ENCODE measurements at places on chromosomes 5 and 9.

- DNase-seq: no peak
These were observed 2.0 kb downstream of the TMEM268 start for GRCh38 chr9:114613087-114613486.

DNA sequence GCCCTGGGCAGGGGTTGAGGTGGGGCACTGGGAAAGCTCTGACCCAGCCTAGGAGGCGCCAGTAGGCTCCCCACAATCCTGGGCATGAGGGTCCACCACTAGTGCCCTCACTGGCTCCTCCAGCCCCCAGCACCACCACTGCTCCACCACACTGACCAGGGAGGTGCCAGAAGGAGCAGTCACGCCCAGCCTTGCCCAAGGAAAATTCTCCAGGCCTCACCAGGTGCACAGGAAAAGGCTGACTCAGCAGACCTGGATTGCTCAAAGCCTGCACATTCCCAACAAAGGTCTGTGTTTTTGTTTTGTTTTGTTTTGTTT is 62.9 kb downstream of the ZNF354C start:
- no peak for DNase-seq

- DNase-seq: no peak
These were observed 232.2 kb downstream of the SYK start for GRCh38 chr9:91033797-91034196.

- DNase-seq: peak; percentile 55
These were observed 80.2 kb upstream of the IER5L start for GRCh38 chr9:129258124-129258822.

DNA sequence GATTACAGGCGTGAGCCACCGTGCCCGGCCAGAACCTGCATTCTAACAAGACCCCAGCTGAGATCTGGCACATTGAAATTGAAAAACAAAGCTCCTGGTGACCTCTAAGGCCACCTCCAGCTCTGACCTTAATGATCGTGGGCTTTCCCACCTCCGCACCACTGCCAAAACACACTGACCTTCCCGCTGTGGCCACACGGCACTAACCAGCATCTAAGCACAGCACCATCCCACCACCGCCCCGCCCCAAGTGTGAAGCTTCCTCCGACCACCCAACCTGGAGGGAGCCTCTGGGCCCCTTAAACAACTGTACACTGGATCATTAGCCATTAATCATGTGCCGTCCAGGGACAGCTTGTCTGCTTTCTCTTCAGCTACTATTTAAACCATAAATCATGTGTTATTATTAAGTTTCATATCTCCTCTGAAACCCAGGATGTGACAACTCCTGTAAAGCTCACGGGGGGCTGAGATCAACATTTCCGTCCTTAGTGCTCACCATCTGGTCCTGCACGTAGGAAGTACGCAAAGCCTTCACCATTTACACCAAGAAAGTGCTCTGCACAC is 80.6 kb downstream of the COL23A1 start:
- DNase-seq: no peak

- no peak for DNase-seq
These were observed 812 bp downstream of the CACFD1 start for GRCh38 chr9:133460405-133461175.

- DNase-seq: no peak
These were observed 110.6 kb upstream of the ALDH1B1 start for GRCh38 chr9:38281917-38282316.

GRCh38 chr9:8338767-8339510 is 539.4 kb upstream of the DMAC1 start:
- no peak for DNase-seq

- DNase-seq: no peak
These were observed at the start of gene DAB2IP for GRCh38 chr9:121651295-121652020. DAB2IP (plus strand) TSS chr9:121651634; CDS start chr9:121651776, 142 bp downstream.

GRCh38 chr5:149616727-149617285 is 35.5 kb downstream of the ARHGEF37 start:
- DNase-seq: no peak

DNA sequence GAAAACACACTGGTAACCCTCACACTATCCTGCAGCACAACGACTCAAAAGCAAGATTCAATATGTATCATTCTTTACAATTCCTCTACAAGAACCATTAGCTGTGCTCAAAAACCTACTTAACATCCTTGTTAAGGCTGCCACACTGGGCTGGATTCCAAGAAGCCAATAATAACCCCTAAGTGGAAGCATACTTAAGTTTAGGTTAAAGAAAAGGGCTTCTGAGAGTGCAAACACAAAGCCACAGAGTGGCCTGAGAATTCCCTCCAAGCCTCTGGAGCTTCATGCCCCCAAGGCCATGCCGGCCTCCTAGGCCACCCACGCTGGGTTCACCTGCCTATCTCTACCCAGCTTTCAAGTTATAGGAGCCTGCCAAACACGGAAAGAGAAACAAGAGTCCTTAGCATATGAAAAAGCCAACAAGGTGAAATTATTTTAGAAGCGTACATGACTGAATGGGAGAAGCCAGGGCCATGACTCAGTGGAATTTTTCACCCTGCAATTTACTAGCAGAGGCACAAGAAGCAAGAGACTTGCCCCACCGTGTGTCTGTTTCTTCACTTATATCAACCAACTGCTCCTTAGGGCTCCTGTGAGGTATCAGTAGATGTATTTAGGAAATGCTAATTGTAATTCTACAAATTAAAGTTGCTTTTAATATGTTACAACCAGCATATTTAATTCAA is 293.0 kb downstream of the SPOCK1 start:
- no peak for DNase-seq

DNA sequence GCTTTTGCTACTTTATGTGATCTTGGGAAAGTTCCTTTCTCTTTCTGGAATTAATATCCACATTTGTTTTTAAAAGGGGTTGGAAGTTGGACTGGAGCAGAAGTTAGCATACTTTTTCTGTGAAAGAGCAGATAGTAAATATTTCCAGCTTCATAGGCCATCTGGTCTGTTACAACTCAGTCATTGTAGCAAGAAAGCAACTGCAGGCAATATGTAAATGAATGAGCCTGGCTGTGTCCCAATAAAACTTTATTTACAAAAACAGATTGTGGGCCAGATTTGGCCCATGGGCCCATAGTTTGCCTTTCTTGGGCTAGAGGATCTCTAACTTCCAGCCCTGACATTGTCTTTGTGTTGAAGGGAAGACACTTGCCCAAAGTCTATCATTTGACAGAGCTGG is 104.4 kb downstream of the ACTL7B start:
- DNase-seq: no peak

DNA sequence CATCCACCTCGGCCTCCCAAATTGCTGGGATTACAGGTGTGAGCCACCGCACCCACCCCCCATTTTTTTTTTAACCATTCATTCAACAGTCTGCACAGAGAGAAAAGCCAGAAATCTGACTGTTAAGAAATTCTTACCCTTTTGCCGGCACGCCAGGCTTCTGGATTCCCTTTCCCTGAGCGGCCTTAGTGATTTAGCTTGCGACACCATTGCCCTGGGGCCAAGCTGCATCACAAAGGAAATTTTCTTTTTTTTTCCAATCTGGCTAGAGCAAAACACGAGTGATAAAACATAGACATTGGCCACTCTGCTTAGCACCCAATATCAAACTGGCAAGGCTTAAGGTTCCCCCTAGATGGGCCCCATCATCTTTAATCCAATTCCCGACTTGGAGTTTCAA is 21.2 kb upstream of the ATOSB start:
- no peak for DNase-seq

GRCh38 chr5:128546658-128547281 is 8.7 kb upstream of the FBN2 start:
- no peak for DNase-seq

DNA sequence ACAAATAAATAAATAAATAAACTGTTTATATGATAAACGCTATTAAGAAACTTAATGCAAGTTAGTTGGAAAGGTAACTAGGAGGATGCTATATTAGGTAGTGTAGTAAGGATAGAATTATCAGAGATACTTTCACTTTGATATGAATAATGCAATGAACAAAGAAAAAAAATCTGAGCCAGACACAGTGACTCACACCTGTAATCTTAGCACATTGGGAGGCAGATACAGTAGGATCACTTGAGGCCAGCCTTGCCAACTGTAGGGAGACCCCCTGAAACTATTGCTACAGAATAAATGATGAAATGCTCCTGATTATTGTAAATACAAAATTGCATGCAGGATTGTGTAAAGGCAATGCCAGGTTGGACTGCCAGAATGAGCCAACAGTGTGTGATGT is 109.2 kb downstream of the ANXA2R start:
- DNase-seq: no peak

DNA sequence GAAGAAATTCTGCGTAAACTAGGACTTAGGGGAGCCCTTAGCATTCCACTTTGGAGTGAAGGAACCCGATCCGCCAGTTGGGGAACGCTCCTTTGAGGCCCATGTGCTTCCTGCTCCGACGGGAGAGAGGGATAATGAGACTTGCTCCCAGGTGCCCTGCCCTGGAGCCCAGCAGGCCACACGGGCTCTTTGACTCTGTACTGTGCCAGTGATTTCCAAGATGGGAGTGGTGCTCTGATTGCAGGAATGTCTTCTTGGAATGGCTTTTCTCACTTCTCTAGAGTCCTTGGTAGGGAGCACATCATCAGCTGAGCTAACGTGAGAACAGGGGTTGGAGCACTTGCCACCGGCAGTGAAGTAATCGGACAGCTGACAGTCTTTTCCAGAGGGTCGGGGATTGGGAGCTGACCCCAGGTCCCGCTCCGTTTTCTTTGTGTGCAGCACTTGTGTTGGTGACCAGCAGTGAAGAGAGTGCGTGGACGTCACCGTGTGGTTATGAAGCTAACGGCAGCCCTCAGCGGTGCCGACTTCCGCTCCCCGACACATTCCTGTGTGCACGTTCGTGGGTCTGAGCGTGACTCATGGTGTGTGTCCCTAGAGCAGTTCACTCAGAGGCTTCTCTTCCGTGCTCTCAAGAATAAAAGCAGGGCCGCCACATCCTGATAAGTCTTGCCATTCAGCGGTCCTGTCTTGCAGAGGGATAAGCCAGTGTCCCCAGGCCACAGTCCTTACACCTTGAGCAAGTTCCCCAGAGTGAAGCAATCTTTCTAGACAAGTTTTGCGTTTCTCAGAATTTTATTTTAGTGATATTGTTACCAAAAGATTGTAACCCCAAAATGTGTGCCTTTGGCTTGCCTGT is 25.6 kb downstream of the ABL1 start:
- peak; percentile 96 for DNase-seq

DNA sequence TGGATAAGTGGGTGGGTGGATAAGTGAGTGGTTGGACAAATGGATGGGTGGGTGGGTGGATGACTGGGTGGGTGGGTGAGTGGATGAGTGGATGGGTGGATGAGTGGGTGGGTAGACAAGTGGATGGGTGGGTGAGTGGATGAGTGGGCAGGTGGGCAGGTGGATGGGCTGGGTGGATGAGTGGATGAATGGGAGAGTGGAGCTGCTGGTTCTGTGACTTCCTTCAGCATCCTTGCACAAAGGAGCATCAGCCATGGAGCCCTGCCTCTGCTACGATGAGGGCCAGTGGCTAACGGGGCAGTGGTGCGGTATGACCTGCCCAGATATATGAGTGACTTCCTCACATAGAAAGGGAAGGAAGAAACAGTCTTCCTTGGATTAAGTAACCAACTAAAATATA is 398.7 kb upstream of the IRX4 start:
- no peak for DNase-seq

DNA sequence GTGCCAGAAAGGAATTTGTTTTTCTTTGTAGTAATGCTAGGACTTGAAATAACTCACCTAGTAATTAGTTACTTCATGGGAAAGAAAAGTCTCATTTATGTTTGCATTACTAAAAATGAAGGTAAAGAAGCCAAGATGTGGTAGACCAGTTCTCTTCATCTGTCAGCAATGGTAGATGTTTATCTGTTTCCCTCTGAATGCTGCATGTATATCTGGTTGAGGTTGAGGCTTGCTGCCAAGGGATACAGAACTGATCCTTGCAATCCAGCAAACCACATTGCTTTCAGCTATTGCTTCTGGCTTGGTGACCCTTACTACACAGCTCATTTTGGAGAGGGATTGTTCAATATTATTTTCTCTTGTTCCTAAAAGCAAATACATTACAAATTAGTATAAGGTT is 73.6 kb downstream of the ZNF474 start:
- no peak for DNase-seq

DNA sequence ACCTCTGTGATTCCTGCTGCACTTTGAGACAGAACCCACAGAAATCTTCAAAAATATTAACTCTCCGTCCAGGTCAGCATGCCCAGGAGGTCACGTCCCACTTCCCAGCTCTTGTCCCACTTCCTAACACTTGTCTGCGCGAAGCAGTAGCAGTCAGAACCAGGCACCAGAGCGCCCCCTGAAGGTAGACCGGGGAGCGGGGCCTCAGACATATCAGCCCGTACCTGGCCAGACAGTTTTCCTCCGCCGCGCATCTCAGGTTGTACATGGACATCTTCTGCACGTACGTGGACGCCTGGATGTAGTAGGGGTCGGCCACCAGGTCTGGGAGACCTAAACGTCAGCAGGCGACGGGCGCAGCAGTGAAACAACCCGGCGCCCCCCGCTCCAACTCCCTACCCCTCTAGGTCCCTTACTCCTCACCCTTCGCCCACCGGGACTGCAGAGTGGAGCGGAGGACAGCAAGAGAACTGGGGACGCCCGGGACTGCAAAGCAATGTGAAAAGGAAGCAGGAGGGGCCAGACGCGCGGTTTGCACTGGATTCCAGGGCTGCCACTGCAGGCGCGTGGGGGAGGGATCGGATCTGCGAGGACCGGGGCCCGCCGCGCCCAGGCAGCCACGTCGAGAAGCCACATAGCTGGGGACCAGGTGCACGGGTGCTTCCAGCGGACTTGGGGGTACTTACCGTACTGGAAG is 1.2 kb downstream of the LOX start:
- DNase-seq: no peak

DNA sequence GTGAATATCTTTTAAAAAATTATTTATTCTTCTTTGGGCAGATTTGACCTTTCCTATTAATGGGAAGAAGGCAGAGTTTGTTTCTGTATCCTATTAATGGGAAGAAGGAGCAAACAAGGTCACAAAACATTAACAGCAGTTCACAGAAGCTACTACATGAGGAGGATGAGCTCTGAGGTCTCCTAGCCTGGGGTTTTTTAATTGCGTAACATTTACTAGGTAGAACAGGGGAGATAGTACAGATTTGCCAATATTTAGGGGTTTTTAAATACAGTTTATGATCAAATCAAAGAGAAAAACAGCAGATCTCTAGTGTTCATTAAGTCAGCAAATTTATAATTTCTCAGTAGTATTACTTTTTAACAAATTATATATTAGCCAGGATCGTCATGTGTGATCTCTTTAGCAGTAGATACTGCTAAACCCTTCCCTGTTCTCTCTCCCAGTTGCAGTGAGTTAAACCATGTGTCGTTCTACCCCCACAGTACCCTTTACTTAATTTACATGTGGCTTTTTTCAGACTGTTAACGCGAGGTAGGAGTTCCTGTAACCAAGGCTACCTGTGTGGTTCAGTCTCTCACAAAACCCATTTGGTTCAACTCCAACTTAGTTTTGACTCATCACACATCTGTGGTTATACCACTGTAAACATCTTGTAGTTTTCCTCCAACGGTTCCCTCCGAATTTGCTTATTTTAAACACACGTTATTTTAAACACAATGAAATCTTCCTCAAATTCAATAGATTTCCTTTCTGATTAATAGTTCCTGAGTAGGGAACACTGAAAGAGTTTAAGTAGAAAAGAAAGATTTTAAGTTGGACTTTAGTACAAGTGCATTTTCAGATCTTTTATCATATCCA is 13.3 kb downstream of the SLC25A46 start:
- peak; percentile 19 for DNase-seq

- no peak for DNase-seq
These were observed 12.0 kb downstream of the GPSM1 start for GRCh38 chr9:136339173-136339957.

GRCh38 chr5:158143081-158143480 is 284.1 kb upstream of the CLINT1 start:
- no peak for DNase-seq
